ENCODE measurements at places on chromosomes 4 and X.

GRCh38 chrX:76195579-76195978 lies 22.7 kb downstream of the PBDC1 start:
- DNase-seq, result no peak

- DNase-seq, result no peak
Measured at GRCh38 chrX:111339212-111339611, 68.9 kb upstream of the CAPN6 start.

- DNase-seq, result peak; percentile 18
Measured at GRCh38 chr4:113979905-113980615, 613 bp upstream of the ARSJ start.

- DNase-seq, result no peak
Measured at GRCh38 chr4:10171055-10171454, 54.5 kb upstream of the WDR1 start.

DNA sequence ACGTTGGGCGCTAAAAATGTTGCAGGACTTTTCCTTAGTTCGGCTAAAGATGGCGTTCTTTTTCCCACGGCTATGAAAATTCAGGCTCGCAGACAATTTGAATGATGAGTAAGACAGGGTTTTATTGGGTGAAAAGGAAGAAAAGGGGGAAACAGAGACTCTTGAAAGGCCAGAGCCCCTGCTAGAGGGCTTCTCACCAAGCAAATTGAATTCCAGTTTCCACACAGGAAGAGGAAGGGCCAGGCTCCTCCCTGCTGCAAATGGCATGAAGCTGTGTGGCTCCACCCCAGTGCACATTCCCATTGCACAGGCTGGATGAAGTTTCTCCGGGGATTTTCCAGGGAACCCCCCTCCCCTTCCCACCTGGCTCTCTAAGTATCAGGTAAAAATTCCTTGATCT lies 210.9 kb downstream of the KLHL4 start:
- DNase-seq, result no peak

GRCh38 chr4:130110189-130110588 lies 1014.2 kb downstream of the C4orf33 start:
- no peak for DNase-seq

GRCh38 chr4:102758241-102759160 lies 2.3 kb downstream of the MANBA start:
- no peak for DNase-seq

DNA sequence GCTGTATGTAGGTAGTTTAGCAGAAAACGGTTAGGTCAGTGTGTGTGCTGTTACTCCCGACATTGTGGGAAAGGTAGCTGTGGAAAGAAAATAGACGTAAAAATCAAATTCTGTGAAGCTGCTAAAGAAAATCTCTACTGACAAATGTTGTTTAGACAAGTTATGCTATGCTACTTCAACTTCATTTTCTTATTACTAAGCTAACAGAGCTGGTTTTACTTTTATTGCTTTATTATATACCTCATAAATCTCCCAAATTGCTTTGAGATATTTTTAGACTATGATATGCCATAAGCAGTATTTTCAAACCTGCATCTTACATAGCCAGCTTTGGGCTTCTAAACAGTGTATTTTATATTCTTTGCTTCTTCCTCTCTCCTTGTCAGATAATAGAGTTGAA lies 108.2 kb upstream of the PACRGL start:
- no peak for DNase-seq

GRCh38 chr4:115944146-115944905 lies 830.9 kb upstream of the NDST4 start:
- DNase-seq, result no peak

DNA sequence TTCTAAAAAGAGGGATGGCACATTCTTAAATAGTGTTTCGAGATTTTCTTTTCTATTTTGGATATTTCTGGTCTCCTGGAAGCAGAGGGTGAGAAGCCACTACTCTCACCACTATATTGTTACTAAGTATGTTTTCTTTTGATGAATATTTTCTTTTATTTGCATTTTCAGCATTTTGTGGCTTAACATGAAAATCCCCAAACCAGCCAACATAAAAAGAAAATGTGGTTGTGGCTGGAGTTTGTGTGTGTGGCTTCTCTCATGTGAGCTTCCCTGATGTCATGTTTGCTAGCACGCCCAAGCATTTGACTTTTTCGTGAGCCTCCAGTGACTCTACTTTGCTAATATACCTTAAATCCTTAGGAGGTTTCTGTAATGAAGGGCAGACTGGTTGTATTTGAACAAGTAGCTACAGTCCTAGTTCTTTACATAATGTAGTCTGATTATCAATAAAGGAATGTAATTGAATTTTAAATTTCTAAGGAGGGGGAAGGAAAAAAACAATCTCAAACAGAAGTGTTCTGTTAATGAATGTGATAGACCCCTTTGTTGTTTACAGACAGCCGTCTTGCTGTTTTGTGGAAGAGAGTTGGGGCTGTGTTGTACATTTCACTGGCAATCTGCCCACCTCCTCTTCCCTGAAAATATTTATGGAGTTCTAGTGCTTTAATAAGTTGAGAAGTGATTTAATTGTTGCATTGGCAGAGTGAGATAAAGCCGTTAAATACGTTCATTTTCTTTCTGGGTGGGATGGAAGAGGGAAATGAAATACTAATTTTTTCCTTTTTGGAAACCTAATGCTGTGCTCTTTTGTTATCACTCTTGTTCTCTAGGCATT lies 114.6 kb downstream of the ARHGAP10 start:
- no peak for DNase-seq

DNA sequence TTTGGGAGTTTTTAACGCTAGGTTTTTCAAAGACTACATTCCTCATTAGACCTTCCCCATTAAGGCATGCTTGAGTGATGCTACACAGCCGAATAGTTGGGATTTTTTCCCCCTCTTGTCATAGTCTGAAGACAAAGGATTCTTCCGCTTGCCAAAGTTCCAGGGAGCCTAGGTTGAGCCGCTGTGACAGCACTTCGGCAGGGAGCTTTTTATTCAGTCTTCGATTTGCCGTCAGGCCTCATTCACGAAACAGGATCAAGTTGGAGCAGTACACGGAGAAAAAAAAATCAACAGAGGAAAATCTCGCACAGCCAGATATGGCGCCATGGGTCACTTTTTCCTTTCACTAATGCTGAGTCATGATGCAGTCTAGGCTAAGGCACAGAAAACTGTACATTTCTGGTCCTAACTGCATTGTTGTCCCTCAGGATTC lies 24.3 kb downstream of the SHROOM3 start:
- DNase-seq, result peak; percentile 92

DNA sequence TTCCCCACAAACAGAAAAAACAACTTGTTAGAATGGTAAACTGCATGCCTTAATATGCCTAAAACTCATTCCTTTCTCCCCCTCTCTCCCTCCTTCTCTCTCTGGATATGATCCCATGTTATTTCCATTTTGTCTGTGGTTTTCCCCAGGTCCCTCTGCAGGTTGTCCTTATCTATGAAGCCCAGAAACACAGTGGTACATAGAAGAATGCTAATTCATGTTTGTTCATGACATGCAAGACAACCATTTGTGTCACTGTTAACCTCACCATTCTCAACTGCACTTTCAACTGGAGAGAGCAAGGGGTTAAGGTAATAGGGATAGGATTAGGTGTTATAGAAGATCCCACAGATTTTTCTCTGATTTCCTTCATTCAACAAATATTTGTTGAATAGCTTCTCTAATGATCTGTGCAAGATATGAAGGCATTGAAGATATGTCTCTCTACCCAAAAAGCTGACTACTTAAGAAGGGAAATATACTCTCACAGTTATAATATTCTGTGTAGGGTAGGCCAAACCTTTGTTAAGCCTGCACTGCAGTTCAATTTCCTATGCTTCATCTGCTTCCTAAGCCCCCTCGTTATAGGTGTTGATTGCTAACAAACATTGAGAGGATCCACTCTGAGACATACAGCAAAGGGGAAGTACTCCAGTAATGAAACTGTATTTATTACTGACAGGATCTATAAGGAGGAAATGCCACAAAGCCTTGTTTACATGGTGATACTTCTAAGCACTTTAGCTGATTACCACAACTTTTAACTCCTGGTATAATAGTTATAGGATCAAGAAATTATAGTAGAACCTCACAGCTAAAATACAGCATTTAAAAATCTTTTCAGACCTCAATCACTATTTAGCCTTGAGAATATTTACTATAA lies 96.1 kb downstream of the FRYL start:
- no peak for DNase-seq

- no peak for DNase-seq
Measured at GRCh38 chr4:2733001-2733843, 22.9 kb downstream of the TNIP2 start.

GRCh38 chrX:17913801-17914200 lies 52.7 kb upstream of the RAI2 start:
- DNase-seq, result no peak

DNA sequence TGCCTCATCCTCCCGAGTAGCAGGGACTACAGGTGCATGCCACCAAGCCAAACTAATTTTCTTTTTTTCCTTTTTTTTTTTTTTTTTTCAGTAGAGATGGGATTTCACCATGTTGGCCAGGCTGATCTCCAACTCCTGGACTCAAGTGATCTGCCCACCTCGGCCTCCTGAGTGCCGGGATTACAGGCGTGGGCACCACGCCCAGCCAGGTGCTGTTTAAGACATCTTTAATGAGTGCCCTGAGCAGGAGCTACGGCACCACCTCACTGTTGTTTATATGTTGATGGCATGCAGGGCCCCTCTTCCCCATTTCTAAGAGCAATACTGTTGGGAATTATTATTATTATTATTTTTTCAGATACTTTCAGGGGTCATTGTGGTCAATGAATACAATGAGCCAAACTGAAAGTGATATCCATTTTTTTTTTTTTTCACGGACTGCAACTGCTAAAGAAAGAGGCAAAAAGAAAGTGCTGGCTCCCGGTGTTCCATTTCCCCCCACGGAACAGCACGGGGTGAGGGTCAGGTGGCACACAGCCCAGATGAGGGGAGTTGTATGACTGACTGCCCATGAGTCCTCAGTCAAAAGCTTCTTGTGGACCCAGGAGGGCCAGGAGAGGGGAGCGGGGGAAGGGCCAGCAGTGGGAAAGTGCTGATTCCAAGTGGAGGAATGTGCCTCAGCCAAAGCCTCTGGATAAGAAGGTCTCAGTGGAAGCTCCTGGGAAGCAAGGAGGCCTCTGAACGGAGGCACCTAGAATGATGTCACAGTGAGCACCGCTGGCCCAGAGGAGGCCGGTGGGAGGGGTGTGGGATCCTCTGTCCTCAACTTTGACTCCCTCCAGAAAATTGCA lies 101.8 kb upstream of the HPF1 start:
- peak; percentile 19 for DNase-seq

GRCh38 chrX:3963980-3964379 lies 250.5 kb upstream of the PRKX start:
- DNase-seq, result no peak

DNA sequence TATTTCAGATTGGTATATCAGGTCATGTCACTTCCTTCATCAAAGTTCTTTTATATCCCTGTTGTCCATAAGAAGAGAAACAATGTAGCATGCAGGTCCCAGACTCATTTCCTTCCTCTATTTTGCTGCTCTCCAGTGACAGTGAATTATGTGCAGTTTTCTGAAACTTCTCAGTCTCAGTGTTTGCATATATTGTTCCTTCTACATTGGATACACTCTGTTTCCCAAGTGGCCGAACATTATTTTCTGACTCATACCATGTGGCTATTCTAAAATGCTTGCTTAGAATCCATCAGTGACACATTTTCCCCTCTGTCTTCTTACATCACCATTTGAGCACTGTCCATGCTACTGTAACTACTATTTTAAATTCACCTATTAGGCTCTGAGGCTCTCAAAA lies 305.7 kb downstream of the PDHA2 start:
- no peak for DNase-seq

GRCh38 chrX:153925387-153925738 lies 701 bp downstream of the ARHGAP4 start:
- no peak for DNase-seq

DNA sequence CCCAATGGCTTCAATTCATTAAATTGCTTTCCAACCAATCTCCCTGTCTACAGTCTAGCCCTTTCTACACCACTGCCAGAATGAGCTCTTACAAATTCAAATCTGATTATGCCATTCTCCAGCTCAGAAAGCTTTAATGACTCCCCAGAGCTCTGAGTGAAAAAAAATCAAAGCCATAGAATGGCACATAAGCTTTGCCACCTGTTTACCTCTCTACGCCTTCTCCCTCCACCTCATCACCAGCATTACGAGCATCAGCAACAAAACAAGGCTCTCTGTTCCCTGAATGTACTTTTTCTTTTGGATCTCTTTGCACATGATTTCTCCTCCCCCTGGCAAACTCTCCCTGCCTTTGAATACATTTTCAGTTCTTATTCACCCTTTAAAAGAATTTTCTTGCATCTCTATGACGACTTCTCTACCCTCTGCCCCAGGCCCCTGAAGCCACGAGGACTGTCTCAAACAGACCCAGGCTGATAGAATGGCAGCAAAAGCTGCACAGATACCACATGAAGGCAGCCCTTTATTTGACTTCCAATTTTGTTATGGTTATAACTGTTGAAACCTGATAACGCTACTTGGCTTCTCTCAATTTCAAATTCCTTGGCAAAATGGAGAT lies 516.0 kb downstream of the PCDH7 start:
- DNase-seq, result no peak

GRCh38 chr4:17009871-17010367 lies 111.5 kb upstream of the LDB2 start:
- no peak for DNase-seq

DNA sequence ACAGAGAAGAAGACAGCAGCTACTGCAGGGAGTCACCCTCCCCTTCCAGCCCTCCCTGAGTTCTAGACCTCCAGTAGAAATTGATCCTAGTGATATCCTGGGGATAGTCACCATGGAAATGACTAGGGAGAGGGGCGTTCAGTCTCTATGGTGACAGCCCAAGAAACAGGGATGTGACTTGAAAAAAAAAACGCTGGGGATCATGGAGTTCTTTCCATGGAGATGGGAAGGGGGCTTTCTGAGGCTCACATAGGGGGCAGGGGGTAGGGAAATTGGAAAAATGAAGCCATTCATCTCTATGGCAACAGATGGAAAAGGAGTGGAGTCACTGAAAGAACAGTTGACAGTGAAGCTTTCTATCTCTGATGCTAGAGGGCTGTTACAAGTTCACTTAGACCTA lies 28.0 kb upstream of the IGBP1 start:
- no peak for DNase-seq

DNA sequence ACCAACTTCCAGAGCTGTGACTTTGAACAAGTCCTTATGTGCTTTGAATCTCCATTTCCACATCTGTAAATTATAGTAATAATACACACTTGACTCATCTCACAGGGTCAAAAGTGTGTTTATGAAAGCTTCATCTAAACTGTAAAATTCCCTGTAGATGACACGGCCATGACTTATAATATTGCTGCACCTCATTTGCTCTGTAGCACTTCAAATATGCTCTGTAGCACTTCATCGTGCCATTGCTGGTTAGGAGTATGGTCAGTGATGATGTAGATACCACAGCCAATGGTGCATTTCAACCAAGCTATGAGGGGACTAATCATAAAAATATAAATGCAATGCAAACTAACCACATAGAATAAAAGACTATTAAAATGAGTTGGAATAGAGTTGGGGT lies 318.6 kb downstream of the ANK2 start:
- DNase-seq, result no peak

All from ELF-1 (cell line).